Glomerular endothelial cell (primary cell): ENCODE measurements at places on chromosomes 1 and 21. TPM values are rescaled to one million over a fixed set of nuclear protein-coding genes. Genes with fewer than 3 reads are reported as not detected.

DNA sequence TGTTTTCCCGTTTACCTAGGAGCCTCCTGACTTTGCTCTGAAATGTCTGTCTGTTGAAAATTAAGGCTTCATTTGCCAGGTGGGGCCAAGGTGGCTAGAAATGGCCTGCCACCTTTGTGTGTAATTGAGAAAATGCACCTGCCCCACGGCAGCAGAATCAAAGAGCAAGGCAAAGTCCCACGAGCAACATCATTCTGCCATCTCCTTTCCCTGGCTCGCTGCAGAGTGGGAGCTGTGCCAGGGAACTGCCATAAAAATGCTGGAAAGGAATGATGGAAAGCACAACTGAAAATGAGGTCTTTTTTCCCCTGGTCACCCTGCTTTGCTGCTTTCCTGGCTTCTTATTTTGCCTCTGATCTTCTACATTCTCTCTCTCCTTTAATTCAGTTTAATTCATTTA, 5.5 kb upstream of the OLFML2B start:
- no peak for DNase-seq

- DNase-seq: no peak
These were observed 30.3 kb upstream of the ECE1 start for GRCh38 chr1:21320410-21321108.

DNA sequence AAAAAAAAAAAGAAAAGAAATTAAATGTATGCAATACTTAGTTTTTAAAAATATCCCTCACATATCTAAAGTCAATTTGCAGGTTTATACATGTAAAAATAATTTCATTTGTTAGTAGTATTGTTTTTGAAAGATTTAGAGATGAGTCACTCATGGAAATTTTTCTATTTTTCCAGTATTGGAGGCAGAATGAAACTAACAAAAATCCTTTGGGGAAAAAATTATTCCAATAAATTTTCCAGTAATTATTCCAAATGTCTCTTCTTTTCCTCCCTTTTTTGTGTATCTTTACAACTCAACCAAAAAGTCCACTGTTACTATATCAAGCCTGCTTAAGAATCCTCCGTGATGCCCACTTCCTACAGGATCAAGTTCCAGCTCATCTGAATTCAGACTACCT, 29.9 kb downstream of the MPZL1 start:
- no peak for DNase-seq

- no peak for DNase-seq
These were observed 15.5 kb upstream of the SERINC2 start for GRCh38 chr1:31397360-31398095.

DNA sequence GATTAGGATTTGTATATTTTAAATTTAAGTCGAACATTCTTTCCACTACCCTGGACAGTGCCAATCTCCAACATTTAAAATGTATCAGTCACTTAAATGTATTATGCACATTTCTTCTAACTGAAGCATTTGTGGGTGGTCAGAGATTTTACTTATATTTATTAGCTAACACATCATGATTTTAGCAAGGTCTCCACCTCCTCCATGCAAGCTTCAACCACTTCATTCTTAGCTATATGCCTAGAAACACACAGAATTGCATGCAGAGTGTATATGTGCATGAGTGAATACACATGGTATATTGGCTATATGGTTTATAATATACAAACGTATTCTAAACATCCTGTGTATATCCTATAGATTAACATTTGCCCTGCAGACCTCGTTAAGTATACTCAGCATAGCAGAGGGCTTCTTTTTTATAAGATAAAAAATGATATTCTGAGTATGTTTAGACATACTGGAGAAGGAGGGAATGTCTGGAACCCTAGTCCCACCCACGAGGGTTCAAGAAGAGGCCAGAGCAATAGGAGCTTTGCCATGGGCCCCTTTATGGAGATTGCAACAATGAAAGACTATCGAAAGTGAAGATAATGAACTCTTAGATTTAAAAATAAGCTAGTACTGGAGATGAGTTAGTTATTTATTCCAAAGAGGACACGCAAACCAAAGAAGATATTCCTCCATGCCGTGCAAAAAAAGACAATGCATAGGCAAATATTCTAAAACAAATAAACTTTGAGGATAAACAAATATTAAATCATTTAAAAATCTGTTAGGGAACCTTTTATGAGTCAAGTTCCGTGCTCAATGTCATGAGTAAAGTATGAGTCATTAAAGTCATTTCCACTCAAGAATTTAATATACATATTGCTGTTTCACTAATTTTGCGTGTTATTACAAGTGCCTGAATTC, 480.4 kb downstream of the SIPA1L2 start:
- no peak for DNase-seq

- no peak for DNase-seq
These were observed 55.7 kb downstream of the ADGRL4 start for GRCh38 chr1:78950826-78951225.

DNA sequence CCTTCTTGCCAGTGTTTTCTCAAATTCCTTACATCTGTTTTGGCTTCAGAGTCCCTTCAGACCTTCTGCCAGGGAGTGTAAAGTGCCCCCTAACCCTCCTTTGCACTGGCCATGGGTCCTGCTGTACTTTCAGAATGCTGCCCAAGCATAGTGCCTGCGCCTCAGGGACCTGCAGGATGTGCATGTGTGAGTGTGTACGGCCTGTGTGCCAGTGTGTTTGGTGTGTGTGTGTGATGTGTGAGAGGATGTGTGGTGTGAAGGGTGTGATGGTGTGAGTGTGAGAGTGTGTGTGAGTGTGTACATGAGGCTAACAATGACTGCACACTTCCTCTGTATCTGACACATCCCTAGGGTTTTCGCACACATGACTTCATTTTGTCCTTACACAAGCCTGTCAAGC, 265.8 kb upstream of the RAB4A start:
- DNase-seq: no peak

GRCh38 chr1:54188291-54188690, 11.5 kb downstream of the CYB5RL start:
- DNase-seq: no peak

DNA sequence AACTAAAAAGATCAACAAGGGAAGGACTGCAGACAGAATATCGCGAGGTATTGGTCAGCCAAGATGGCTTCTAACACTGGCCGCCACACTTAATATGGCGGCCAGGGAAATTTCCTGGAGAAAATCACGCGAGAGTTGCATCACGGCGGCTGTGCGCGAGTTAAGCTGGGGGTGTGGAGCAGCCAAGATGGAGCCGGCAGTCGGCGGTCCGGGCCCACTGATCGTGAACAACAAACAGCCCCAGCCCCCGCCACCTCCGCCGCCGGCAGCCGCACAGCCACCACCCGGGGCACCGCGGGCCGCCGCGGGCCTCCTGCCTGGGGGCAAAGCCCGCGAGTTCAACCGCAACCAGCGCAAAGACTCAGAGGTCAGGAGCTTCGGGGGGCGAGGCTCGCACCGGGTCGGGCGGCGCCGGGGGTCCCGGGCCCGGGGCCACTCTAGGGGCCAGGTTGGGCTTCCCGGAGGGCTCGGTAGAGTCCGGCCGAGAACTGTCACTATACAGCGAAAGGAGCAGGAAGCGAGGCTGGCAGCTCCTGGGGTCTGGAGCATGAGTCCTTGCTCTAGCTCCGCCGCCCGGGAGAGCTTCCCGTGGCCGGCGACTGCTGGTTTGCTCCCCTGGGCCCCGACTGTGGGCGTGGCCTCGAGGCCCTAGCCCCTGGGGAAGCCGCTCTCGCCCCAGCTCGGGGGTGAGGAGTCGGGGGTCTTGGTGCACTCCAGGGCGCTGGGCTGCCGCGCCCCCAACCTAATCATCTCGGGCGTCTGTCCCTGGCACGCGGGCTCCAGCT, at the start of gene STRIP1:
STRIP1 (plus strand) TSS at position 174 of the 785 bp plus-strand sequence; CDS start at position 188, 14 bp downstream.
- DNase-seq: peak; percentile 92

GRCh38 chr21:38297871-38298270, 41.1 kb downstream of the KCNJ15 start:
- DNase-seq: no peak

- DNase-seq: no peak
These were observed 57.1 kb upstream of the SPOCD1 start for GRCh38 chr1:31872658-31873636.

- DNase-seq: no peak
These were observed 24.5 kb downstream of the PLEKHM2 start for GRCh38 chr1:15708486-15709137.

DNA sequence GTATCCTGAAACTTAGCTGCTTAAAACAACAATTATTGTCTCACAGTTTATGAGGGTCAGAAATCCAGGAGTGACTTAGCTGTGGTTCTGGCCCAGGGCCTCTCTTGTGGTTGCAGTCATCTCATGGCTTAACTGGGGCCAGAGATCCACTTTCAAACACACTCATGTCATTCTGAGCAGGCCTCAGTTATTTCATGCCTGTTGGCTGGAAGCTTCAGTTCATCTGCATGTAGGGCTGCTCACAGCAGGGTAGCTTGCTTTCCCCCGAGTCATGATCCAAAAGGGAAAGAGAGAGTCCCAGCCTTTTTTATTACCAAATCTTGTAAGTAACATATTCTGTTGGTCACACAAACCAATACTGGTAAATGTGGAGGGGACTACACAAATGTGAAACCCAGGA, 96.6 kb upstream of the B3GALT2 start:
- no peak for DNase-seq

- DNase-seq: no peak
These were observed 144.7 kb upstream of the ADGRL4 start for GRCh38 chr1:79151006-79151796.

DNA sequence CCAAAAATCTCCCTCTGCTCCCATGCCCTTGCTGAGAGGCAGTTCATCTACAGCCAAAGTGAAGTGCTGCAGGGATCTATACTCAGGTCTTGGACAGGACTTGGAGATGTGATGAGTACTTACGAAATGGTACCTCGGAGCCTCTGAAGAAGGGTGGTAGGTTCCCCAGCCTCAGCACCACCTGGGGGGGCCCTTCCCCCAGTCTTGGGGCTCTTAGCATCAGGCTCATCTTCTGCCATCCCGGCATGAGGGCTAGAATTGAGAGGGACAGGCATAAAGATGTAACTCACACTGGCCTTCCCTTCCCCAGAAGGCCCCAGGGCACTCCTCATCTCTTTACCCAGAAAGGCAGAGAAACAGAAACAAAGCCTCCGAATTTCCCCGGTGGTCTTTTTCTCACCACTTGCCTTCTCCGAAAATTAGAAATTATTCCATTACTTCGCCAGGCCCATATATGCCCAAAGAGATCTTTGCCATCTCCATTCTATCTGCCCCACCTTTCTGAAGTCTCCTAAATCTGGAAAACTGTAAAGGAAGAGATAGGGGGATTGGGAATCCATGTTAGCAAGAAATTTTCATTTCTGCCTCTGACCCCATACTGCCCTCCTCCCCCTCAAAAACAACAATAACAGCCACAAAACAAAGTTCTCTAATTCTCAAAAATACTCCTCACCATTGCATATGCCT, 827 bp downstream of the RFX5 start:
- DNase-seq: no peak

- DNase-seq: peak; percentile 58
These were observed 67.5 kb downstream of the NVL start for GRCh38 chr1:224262373-224263054.

- DNase-seq: no peak
These were observed 9.1 kb downstream of the AMPD2 start for GRCh38 chr1:109628540-109629321.

DNA sequence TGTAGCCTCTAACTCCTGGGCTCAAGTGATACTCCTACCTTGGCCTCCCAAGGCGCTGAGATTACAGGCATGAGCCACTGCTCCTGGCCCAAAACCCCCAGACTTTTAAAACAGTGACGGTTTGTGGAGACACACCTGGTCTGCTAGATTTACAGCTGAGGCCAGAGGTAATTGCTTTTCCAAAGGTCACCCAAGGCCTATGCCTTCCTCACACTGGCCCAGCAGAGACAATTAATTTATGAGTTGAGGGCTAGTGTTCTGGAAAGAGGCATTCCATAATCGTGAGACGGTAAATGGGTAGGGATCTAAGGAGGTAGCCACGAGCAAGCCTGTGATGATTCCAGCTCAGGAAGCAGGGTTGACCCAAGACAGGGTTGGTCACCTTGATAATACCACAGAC, 12.4 kb upstream of the PARP1 start:
- no peak for DNase-seq

GRCh38 chr1:193285641-193286040, 99.2 kb upstream of the B3GALT2 start:
- no peak for DNase-seq

DNA sequence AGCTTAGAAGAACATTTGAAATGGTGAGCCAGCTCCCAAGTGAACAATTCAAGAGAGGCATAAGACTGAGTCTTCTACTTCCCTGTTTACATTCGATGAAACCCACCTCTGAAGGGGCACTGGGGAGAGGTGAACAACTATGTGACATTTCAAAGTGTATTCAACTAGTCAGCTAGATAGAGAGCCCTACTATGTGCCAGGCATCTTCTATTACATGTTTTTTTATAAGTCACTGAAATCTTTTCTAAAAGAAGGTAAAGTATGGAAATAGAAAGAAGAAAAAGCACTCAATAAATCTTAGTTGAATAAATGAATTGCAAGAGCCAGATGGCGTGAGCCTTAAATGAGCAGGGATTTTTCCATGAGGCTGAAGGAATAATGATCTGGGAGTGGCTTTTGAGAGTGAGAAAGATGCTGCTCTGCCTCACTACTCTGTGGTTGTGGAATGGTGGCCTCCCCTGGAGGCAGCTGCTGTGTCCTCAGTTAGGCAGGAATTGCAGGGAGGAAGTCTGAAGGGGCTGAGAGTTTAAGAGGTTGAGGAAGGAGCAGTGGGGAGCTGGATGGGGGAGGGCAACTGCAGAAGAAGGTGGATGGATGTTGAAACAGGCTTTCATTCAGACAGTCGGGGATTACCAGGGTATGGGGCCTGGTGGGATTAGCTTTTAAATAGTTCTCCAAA, 10.4 kb upstream of the PTPRF start:
- DNase-seq: no peak

DNA sequence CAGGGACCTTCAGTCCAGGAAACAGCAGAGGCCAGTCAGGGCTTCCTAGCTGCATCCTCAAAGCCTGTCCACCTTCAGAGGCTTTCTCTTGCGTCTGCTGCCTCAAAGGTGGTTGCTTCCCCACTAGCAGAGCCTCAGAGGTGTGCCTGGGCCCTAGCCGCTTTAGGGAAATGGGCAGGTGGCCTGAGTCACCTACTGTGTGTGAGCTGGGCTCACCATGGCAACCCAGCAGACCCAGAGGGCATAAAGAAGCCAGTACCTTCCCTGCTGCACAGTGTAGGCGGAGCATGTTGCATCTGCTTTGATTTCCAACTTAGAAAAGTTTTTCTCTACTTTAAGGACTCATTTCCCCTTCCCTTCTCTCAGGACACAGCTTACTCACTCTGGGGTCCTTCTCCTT, 12.5 kb downstream of the SLC9A1 start:
- DNase-seq: no peak

GRCh38 chr1:19049128-19049768, 92.8 kb upstream of the IFFO2 start:
- DNase-seq: no peak

GRCh38 chr1:218694636-218695035, 349.5 kb downstream of the TGFB2 start:
- no peak for DNase-seq

The AVPR1B gene
- total RNA-seq: not detected in 2 replicates

The CDC42 gene
- total RNA-seq: 349 and 429 TPM in 2 replicates

The DNAJC8 gene
- total RNA-seq: 73.9 and 76.4 TPM in 2 replicates

The CACHD1 gene
- total RNA-seq: 8.2 and 9.4 TPM in 2 replicates

The UMODL1 gene
- not detected in 2 replicates for total RNA-seq

The CHRM3 gene
- total RNA-seq: 1.1 and 3.4 TPM in 2 replicates

The SYDE2 gene
- total RNA-seq: 0.82 and 1.5 TPM in 2 replicates

The ADAMTS1 gene
- total RNA-seq: 19.1 and 20.7 TPM in 2 replicates
